ENCODE measurements at places on chromosomes 6 and 20. TPM values are rescaled to one million over a fixed set of nuclear protein-coding genes. Genes with fewer than 3 reads are reported as not detected.

Gene CYB5R4
- 26.2 TPM for total RNA-seq

Gene HLA-F
- total RNA-seq, result 0.68 TPM

Gene TP53TG5
- total RNA-seq, result 0.69 TPM

Gene MYLK4
- 0.13 TPM for total RNA-seq

DNA sequence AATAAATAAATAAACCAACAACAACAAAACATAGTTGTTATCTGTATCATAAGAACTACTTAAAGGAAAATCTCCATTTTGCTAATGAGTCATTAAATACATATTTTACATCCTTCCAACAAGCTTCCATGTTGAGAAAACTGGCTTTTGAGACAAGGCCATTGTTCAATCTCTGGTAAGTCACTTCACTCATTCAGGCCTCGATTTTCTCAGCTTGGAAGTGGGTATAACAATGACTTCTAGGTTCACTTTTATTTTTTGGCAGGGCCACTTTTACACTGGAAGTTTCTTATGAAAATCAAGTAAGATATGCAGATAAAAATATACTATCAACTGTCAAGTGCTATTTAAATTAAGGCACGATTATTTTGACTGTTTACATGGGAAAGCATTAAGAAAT lies 30.0 kb downstream of the WRNIP1 start:
- DNase-seq, result no peak
- no peak overlapping the region for H3K27ac ChIP-seq
- no peaks in the 10 kb centered on the region for H3K27me3 ChIP-seq
- peaks cover 40% of the 10 kb centered on the region for H3K4me1 ChIP-seq
- no peaks in the 10 kb centered on the region for H3K36me3 ChIP-seq

DNA sequence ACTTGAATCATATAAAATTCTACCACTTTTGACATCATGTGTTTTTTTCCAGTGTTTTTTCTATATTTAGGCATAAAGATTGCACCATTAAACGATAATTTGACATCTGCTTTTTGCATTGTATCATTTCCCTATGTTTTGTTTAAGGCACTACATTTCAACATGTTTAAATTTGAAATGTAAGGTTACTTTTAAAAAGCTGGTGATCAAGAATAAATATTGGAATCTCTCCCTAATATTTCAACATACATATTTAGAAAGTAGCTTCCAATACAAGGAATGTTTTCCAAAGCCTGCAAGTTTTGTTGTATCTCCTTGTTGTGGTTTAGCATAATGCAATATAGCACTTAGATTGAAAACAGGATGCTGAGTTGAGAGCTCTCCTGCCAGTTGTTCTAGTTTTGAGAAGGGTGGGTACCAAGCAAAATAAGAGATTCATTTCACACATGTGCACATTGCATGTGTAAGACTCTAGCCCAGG lies 76.5 kb downstream of the SYNJ2 start:
- H3K27me3 ChIP-seq, result no peaks in the 10 kb centered on the region
- H3K27ac ChIP-seq, result no peak overlapping the region
- H3K4me3 ChIP-seq, result no peak overlapping the region
- H3K4me1 ChIP-seq, result peaks cover 18% of the 10 kb centered on the region
- no peak for DNase-seq
- no peaks in the 10 kb centered on the region for H3K36me3 ChIP-seq

Gene SNRPB
- 522 TPM for total RNA-seq

DNA sequence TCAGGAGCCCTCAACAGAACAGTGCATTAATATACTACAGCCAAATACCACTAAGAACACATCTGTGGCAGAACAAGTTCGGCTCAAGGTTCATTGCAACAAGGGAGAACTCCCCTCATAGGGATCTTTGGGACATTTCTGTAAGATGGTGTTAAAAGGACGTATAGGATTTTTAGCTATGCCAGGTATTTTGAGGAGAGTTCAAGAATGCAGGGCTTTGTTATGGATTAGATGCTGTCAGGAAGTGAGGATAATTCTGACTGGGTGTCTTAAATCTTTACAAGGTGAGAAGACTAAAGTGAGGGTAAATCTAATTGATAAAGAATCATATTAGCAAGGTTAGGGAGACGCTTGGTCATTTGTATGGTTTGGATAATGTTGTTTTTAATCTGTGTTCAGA lies 83.7 kb upstream of the AHI1 start:
- H3K27me3 ChIP-seq, result peaks cover 89% of the 10 kb centered on the region
- H3K36me3 ChIP-seq, result no peaks in the 10 kb centered on the region
- peaks cover 3% of the 10 kb centered on the region for H3K4me1 ChIP-seq
- H3K4me3 ChIP-seq, result no peak overlapping the region
- no peak overlapping the region for H3K27ac ChIP-seq

- H3K27ac ChIP-seq, result no peak overlapping the region
- H3K4me1 ChIP-seq, result no peaks in the 10 kb centered on the region
- no peaks in the 10 kb centered on the region for H3K27me3 ChIP-seq
- H3K4me3 ChIP-seq, result no peak overlapping the region
- no peaks in the 10 kb centered on the region for H3K36me3 ChIP-seq
These were observed 111.8 kb downstream of the PERP start for GRCh38 chr6:137995371-137995770.

Data from A673 (cell line).